ENCODE measurements at places on chromosomes 4 and X.

DNA sequence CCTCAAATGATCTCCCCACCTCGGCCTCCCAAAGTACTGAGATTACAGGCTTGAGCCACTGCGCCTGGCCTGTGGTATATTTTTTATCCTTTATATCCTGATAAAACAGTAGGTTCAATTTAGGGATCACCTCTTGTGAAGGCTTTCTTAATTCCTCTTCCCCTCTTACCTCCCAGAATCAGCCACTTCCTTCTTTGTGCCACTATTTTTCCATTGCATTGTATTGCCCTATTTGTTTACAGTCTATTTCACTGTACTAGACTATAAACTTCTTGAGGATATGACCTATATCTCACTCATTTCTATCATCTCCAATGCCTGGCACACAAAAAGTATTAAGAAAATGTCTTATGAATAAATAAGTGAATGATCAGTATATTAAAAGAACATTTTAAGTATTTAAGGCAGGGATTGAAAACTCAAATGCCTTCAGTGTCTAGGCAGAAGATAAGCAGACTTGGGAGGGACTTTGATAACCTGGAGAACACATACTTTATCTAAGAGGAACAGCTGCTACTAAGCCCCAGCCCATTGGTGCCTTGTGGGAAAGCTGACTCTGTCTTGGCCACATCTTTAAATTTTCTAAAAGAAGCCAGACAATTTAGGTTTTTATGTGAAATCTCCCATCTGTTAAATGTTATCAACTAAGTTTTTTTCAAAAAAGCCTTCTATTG is 82.3 kb upstream of the OGT start:
- no peak for DNase-seq

- no peak for DNase-seq
These were observed 28.5 kb upstream of the CCDC110 start for GRCh38 chr4:185500035-185500434.

DNA sequence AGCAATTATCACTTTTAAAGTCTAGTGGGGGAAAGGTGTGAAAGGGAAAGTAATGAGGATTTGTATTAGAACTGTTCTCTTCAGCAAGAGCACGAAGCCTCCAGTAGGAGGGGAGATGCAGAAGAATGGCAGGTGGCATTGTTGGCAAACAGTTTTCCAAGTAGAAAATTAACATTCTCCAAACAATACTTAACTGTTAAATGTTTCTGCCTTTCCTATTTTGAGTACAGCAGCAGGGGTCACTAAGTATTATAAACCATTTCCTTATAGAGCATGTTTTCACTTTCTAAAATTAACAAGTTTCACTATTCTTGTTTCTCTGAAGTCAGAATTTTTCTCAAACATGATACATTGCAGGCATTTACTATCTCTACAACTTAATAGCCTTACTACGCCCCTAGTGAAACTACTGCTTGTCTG is 58.7 kb downstream of the LEF1 start:
- no peak for DNase-seq

- DNase-seq, result peak; percentile 30
These were observed 35.2 kb downstream of the SMIM20 start for GRCh38 chr4:25949173-25949748.

Measured in SK-N-DZ (cell line).